Putamen (tissue), 1 donor: ENCODE measurements at places on chromosomes 16 and 17.

DNA sequence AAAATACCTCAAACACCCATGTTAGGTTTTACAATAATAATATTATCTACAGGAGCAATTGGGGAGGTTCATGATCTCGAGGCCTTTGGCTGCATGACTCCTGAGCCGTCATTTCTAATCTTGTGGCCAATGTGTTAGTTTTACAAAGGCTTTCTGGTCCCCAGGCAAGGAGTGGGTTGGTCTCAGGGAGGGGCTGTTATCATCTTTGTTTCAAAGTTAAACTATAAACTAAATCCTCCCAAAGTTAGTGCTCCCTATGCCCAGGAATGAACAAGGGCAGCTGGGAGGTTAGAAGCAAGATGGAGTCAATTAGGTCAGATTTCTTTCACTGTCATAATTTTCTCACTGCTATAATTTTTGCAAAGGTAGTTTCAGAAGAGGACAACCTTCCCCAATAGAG is 9.1 kb upstream of the CCL5 start:
- DNase-seq = no peak

DNA sequence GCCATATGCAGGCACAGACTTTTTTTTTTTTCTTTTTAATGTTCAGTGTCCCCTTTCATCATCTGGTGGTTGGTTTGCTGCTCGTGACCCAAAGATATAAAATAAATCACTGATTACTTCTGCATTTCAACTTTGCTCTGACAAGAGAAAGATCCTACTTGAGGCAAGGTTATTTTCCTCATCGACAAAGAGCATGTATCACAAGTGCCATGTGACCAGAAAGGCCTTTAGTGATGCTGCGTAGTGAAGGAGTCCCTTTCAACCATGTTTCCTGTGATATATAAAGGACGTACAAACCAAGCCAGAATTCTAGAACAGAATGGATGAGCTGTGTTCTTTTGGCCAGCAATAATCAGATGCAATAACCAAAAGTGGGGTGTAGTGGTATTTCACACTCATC is 323.4 kb upstream of the PSMD7 start:
- DNase-seq = no peak

DNA sequence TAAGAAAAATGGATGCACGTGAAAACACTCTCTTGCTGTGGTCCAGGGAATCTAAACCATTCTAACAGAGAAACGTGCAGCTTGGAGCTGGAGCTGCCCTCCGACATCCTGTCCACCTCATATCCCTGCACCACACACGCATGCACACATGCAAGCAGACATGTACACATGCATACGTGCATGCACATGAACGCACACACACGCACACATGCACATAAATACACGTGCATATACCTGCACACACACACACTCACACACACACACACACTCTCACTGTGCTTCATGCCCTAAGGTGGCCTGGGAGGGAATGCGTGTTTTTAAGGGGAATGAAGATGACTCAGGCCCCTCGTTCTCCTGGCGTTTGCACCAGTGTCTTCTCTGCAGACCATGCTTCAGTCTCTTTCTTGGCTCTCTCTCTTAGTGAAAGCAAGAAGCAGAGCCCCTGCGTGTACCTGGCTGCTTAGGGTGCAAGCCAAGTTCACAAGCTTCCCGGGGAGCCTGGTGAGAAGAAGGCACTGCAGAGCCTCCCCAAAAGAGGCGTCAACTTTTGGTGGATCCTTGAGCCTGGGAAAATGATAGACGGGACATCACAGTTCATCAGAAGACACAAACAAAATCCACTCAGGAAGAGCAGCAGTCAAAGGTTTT is 72.8 kb downstream of the GOSR1 start:
- DNase-seq = no peak

GRCh38 chr17:41335747-41336146 is 14.9 kb downstream of the KRT33A start:
- no peak for DNase-seq

- no peak for DNase-seq
Observed at GRCh38 chr17:5381542-5381941, 37.9 kb downstream of the NUP88 start.

GRCh38 chr16:66711581-66711980 is 15.0 kb upstream of the CMTM4 start:
- no peak for DNase-seq

GRCh38 chr17:53629188-53629587 is 193.5 kb upstream of the KIF2B start:
- DNase-seq = no peak

DNA sequence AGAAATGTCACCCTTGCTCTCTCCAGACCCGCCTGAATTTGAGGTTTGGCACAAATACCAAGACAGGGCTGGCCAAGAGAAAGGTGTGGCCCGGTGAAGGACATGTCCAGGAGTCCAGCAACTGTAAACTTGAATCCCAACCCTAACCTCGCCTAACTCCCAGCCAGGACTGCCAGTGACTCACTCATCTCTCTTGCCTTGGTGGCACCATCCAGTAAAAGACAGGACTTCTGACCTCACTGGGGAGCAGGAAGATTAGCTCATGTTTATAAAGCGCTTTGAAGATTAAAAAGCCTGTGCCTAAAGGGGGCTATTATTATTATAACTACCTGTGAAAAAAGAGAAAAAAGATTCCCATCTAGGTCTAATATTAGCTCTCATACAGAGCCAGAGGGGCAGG is 335.3 kb downstream of the SOX9 start:
- DNase-seq = no peak

GRCh38 chr16:11256661-11257130 is 692 bp upstream of the SOCS1 start:
- DNase-seq = no peak

DNA sequence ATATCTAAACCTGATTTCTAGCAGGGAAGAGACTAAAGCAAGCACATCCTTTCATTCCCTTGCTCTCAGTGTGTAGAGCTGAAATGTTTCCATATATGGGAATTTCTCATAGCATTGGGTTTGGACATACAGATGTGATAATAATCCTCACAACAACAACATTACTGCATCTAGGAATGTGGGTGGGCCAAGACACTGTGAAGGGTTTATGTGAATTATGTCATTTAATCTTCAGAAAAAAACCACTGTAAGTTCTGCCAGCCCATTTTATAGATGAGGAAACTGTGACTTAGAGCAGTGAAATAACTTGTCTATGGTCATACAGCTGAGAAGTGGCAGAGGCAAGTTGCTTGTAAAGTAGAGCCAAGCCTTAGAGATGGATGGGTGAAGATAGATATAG is 5.2 kb downstream of the OMG start:
- DNase-seq = no peak

DNA sequence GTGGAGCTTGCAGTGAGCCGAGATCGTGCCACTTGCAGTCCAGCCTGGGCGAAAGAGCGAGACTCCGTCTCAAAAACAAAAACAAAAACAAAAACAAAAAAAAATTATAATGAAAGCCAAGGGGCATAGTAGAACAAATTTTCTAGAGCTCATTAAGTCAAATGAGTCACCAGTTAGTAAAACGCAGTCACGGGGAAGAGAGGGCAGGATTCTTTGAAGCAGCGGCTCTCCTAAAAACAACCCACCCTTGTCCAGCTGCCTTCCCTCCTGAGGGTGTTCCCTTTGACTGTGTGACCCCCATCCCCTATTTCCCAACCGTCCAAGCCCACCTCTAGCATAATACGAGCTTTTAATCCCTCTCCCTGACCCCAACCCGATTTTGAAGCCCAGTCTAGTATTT is 44.1 kb upstream of the STH start:
- DNase-seq = no peak
